NCI-H2107 (cell line): ENCODE measurements at places on chromosomes 4 and X.

DNA sequence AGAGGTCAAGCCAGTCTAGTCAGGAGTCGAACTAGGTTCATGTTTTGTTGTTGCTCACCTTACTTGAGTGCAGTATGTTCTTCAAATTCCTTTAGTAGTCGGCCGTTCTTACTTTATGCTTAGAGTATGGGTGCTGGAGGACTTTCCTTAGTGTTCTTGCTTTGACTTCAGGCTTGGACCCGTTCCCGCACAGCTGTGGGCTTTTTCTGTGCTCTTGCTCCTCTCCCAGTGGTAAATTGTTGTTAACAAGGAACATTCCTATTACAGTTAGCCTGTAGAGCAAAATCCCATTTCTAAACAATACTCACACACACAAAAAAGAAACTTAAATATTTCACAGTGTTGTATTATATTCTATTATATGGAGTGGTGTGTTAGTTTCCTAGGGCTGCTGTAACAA, 113.5 kb downstream of the RAP1GDS1 start:
- no peak for DNase-seq

DNA sequence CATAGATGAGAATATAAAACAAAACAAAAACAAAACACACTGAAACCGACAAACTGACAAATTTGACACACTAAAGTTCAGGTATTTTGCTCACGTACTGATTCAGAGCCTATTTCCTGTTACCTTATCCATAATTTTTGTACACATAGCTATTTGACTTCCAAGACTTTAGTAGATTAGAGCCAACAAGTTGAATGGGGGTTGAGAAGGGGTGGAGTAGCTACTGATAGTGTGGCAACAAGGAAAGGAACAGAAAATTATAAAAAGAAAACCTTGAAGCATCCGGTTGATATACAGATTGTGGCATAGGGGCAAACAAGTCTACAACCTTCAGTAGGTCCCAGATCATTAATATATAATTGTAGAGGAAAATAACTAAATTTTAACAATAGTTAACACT, 92.3 kb upstream of the RASGEF1B start:
- DNase-seq, result no peak

DNA sequence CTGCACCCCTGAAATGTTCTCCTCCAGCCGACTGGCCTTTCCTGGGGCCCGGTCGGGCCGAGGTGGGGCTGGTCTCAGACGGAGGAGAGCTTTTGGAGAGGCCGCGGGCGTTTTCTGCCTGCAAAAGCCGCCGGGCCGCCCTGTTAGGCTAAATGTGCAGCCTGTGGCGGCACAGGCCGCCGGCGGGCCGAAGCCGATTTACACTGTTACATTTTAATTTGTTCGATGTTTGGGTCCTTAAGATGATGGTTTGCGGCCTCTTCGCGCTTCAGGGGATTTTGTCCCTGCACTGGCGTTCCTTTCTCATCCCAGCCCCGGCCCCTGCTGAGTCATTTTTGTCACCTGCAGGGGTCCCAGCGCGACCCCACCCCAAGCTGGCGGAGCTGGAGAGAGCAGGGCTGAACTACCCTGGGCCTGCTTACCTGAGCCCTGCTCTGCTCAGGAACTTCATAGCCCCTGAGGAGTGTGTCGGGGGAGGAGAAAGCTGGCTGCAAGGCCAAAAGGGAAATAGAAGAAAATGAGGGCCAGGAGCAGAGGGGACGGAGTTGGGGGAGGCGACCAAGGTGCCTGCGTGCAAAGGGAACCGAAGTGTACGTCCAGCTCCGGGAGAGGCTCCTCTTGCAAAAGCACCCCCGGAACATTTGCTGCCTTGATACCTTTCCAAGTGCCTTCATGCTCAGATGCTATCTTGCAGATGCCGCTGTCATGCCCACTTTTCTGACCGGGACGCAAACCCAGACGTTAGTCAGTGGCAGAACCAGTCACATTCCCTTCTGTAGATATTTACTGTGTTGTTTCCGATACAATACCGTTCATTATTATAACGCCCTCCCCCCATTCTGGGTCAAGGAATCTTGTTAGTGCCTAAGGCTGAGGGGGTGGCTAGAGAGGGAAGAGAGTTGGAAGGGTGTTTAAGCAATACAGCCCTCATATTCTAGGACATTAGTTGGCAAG, 977 bp upstream of the RBBP7 start:
- DNase-seq, result peak; percentile 44

GRCh38 chrX:121871122-121871521, 823.7 kb downstream of the GLUD2 start:
- no peak for DNase-seq

DNA sequence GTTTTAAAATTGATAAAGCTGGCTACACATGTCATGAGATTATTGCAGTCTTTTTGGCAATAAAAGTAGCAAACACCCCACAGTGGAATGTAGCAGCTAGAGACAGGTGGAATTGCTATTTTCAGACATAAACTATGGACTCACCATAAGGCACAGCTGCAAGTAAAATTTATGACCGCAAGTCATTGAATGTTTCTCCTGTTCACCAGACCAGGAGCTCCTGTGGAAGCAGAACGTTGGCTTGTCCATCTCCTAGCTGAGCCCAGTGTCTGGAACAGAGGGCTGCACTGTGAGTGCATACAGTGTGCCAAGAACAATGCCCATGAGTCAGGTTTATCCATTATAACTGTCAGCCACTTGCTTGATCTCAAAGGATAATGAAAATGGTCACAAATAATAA, 538.2 kb downstream of the INPP4B start:
- no peak for DNase-seq

DNA sequence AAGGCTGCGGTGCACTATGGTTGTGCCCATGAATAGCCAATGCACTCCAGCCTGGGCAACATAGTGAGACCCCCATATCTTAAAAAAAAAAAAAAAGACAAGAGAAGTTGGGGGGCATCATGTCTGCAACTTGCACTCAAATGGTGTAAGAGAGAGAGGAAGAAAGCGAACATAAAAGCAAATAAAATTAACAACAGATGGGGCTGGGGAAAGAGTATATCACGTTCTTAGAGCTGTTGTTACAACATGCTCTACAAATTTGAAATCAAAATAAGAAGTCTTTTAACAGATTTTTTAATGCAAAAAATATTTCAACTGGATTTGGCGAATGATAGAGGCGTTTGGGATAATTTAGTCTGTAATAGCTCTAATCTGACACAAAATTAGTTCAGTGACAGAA, 144.9 kb downstream of the FNIP2 start:
- DNase-seq, result no peak

- DNase-seq, result no peak
These were observed 52.4 kb downstream of the AFF2 start for GRCh38 chrX:148552775-148553174.

DNA sequence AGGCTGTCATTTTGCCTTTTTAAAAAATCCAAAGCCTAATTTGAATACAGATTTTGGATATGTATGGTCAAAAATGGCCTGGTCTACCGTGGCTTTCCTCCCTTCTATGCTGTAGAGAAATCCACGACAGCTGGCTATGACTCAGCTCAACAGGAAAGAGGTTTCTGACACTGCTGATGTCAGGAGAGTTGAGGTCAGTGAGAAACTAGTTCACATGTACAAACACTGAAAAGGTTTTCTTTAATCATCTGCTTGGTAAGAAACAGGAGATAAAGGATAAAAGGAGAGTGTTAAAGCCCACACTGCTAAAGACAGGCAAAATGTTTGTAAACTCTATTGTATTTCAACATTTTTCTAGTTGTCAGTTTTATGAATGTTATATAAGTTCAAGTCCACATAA, 113.9 kb downstream of the NYX start:
- DNase-seq, result no peak

DNA sequence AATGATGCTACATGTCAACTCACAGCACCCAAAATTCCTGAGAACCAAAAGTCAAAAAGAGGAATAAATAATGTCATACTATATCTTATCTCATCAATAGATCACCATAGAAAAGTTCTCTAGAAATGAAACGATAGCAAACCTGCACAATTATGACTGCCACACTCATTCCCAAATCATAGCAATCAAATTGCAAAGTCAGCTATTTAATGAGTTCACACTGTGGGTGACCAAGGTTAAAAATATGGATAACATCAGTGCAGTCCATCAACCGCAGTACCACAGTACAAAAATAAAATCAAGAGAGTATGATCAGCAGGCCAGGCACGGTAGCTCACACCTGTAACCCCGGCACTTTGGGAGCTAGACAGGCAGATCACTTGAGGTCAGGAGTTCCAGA, 62.3 kb downstream of the ATRX start:
- DNase-seq, result no peak

DNA sequence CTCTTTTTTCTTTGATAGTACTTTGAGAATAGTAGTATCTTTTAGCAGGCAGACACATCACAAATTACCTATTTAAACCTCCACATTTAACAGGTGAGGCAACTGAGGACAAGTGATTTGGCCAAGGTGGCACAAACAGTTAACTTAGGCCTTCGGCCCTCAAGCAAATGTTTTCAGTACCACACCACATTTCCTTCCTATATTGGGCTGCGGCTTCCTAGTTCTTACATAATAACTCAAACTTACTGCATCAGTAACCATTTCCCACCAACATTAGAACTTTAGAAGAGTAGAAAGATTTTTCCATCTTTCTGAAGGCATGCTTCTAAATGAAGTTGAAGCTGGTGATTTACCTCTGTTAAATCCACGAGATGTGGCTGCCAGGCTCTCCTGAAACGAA, 63.2 kb upstream of the SLC4A4 start:
- no peak for DNase-seq

DNA sequence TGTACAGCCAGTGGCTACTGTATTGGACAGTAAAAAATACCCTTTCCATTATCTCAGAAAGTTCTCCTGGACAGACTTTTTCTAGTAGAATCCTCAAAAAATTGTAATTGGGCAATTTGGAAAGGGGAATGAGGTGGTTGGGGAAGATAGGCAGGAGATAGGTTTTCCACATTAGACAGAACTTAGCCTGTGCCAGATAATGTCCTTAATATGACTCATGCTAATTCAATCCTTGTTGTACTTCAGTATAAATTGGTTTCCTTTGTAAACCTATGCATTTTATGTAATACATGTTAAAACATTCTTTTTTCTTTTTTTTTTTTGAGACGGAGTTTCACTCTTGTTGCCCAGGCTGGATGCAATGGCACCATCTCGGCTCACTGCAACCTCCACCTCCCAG, 8.9 kb downstream of the EIF4E start:
- DNase-seq, result no peak

DNA sequence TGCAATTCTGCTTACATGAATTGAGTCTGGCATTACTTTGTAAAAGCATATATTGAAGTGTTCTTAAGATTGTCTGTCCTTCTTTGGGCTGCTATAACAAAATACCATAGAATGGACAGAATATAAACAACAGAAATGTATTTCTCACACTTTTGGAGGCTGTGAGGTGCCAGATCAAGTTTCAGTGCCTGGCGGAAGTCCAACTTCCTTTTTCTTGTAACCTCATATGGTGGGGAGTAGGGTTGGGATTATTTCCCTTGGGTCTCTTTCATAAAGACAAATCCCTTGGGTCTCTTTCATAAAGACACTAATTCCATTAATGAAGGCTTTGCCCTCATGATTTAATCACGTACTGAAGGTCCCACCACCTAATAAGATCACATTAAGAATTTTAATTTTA, 199.3 kb upstream of the GRID2 start:
- DNase-seq, result no peak

DNA sequence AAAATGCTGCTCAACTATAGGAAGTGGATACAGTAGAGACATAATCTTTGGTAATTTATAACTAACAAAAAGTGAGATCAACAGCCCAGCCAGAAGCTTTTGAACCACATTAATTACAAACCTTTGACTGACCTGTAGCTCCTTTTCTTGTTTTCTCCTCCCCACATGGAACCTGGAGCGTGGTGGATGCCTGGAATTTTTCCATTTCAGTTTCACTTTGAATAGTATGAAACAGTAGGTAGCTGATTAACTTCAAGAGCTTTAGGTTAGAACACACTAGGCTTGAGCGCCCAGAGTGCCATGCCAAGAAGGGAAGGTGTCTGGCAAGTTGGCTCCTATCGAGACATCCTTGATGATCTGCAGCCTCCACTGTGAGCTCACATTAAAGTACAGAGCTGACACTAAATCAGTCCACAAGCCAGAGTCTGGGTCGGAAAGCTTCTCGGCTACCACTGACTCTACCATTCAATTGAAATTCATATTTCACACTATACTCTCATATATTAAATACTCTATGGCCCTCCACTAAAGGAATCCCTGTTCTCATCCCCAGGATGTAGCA, 143.4 kb downstream of the GLRA2 start:
- no peak for DNase-seq

GRCh38 chr4:71553605-71554004, 214.8 kb downstream of the SLC4A4 start:
- DNase-seq, result no peak

GRCh38 chr4:145734576-145735346, 54.8 kb downstream of the C4orf51 start:
- DNase-seq, result no peak

DNA sequence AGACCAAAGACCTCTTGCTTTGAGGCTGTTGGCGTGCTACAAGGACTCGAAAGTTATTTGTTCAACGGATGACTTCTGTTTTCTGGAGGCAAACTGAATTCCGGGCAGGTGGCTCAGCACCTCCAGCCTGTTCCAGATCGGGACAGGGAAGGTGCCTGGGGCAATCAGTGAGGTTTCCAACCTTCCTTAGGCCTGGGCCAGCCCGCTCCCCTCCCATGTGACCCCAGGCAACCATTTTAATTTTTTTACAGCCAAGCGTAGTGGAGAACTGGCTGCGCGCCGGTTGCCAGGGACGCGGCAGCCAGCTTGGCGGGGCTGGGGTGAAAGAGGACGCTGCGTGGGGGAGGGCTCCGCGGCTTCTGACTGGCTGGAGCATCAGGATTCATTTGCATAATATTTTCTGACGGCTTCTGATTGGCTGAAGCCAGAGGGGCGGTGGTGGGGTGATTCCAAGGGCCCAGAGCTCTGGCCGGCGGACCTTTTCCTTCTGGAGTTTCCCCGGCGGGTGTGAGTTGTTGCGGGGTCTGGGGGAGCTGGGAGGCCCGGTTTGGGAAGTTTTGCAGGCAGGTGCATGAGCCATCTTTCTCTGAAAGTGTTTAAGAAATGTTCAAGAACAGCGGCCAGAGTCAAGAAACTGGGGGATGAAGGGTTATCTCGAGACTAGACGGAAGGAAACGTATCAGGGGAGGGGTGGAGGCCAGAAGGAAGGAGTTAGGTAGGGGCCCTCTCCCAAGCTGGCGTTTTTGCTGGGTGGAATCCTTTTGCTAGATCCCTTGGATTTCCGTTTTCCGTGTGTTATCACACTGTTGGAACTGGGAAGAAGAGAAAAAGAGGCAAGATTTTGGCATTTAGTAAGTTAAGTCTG, at the start of gene MID1IP1:
Gene MID1IP1, plus strand, starts transcription at position 479 of the 865 bp plus-strand sequence. CDS start 3,488 bp downstream, outside the sequence.
- DNase-seq, result peak; percentile 89
